ENCODE measurements at places on chromosomes 2 and 18.

DNA sequence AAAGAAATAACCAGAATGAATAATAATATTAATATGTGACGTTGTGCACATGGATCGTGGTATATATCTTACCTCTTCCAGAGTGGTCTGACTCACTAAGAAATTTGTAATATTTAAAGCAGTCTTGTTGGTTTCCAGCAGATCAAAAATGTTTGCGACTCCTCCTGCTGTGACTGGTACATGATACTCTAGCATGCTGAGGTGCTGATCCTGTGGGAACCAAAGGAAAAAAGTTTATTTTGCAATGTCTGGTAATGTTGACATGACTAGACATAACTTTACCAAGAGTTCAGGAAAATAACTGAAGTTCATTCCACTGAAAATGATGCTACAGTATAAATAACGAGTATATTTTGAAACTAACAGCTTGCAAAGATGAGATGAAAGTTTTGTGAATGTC lies 124.5 kb upstream of the BARD1 start:
- DNase-seq, result peak; percentile 48

DNA sequence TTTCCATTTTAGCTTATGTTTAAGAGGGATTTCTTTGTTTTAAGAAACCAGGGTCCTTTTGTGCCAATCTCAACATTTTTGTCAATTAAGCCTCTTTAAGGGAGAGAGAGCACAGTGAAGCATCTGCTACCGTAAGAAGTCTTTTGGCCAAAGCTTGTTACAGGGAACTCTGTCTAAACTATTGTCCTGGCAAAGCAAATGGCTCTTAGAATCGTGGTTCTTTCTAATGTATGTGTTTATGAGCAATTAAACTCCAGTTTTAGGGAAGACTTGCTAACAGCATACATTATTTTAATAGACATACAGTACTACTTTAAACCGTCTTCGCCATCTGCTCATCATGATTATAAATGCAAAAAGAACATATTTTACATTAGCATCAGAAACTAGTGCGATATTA lies 202.1 kb downstream of the CDCA7 start:
- DNase-seq, result no peak

DNA sequence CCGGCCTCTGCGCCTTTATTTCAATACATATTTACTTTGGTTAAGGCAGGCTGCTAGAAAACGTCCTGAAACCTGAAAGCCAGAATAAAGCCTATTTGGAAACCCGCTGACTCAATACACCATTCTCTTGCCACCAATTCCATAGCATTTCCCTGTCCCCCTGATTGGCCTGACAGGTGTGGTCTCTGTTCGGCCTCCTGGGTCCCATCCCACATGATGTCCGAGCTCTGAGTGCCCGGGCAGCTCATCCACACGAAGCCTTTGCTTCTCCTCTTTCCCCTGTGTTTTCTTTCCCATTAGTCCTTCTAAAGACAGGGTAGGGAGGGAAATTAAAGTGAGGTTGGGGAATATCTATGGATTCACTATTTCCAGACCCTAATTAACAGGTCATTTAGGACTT lies 42.6 kb upstream of the ZNF516 start:
- DNase-seq, result no peak

DNA sequence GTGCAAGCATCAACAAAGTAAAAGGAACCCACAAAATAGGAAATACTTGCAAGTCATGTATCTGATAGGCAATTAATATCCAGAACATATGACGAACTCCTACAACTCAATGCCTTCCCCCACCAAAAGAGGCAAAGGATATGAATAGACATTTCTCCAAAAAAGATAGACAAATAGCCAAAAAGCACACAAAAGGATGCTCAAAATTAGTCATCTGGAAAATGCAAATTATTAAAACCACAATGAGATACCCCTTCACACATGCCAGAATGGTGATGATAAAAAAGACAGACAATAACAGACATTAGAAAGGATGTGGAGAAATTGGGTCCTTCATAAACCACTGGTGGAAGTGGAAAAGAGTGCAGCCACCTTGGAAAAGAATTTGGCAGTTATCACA lies 76.4 kb downstream of the RIF1 start:
- DNase-seq, result no peak

DNA sequence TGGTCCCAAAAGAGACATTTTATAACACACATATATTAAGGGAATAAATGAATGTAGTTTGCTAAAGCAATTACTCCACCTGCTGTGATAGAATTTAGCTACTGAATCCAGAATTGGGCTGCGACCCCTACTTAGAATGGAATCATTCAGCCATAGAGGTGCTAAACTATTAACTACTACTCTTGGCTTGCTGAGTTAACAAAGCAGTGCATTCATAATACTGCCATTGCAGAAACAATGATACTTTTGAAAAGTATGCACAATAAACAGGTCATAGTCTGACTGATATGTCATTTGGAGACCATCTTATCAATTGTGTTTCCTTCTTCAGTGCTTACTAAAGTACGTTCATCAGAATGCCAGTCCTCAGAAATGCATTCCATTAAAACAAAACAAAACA lies 273.6 kb downstream of the PIEZO2 start:
- no peak for DNase-seq

GRCh38 chr2:5528706-5529105 lies 163.5 kb upstream of the SOX11 start:
- DNase-seq, result no peak

- no peak for DNase-seq
These were observed 13.1 kb downstream of the METAP1D start for GRCh38 chr2:172012677-172013391.

DNA sequence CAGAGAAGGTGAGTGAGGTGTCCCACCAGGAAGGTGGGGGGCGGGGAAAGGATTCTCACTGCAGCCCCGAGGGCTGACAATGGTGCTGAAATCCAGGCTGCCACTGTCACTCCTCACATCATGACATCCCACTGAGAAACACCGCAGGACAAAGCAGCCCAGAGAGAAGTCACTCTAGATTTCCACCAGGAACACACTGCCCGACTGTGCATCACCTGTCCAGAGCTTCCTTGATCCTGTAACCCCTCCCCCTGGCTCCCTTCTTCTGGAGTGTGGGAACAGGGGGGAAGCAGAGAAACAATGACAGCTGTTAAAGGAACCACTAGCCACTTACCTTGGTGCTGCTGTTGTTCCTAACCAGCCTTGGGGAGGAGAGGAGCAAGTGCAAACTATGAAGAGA lies 69.9 kb downstream of the MRO start:
- no peak for DNase-seq

- no peak for DNase-seq
These were observed 733.7 kb upstream of the FAM98A start for GRCh38 chr2:34332813-34333212.

GRCh38 chr2:145592361-145592760 lies 1072.4 kb upstream of the ZEB2 start:
- no peak for DNase-seq

DNA sequence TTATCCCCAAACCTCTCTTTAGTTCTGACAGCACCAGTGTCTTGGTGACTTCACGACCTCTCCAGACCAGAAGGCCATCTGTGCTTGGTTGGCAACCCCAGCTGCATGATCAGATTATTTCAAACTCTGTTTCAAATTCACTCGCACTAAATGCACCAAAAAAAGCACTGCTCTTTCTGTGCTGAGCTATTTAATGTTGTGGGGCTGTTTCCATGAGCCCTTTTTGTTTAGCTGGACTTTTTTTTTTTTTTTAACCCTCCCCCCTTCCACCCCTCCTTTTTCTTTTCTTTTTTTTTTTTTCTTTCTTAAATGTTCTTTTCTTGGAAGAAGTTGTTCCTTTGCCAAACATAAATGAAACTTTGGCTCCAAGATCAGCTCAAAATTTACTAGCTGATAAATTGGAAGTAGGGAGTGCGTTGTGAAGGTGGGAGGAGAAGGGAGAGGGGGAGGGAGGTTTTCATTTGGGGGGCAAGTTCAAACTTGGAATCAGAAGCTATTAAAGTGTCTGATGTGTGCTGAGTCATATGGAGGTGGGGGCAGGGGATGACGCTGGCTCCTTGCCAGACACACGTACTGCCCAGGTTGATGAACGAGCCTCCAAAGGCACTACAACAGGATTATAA lies 543.0 kb upstream of the TNP1 start:
- no peak for DNase-seq

DNA sequence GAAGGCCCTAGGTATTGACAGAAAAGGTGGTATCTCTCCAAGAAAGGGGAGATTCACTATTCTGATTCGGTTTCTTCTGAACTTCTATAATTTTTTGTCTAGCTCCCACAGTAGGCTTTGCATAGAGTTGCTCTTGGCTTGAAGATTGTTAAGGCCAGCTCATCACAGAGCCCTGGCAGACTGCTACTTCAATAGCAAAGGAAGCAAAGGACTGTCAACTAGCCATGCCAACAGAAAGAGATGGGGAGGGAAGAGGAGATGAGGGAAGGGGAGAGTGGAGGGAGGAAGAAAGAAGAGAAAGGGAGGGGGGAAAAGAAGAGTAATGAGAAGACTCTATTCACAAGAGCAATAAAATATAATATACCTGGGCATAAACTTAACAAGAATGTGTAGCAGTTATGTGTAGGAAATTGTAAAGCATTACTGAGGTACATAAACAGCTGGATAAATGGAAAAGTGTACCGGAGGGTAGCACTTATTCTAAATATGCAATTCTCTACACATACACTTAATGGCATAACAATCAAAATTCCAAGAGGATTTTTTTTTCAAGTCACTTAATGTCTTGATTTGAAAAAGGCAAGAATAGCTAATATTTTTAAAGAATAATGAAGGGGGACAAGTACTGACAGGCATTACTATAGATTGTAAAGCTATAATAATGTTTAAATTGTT lies 102.5 kb downstream of the LOXHD1 start:
- no peak for DNase-seq

- no peak for DNase-seq
These were observed 15.9 kb upstream of the WIPF1 start for GRCh38 chr2:174613531-174613930.

DNA sequence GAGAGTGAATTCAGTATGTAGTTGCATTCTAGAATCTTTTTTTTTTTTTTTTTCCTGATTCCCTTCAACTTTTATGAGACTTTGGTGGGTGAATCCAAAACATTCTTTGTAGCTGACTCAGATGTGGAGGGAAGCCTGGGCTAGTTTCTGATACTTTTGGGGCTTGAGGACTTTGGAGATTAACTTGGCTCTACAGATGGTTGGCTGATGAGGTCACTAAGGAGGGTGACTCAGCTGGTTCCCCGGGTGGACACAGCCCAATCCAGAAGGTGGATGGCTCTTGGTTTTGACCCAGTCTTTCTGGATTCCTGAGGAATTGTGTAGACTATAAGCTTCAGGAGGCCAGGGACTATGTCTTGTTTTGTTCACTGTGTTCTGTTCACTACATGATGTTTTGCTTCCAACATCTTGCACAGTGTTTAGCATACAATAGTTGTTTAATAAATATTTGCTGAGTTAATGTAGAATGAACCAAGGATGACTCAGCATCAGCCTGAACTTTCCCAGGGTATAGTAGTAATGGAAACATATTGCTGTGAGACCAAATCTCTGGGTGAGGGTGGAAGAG lies 30.5 kb downstream of the LAMA3 start:
- DNase-seq, result peak; percentile 96

- DNase-seq, result no peak
These were observed 155.4 kb upstream of the VRK2 start for GRCh38 chr2:57891086-57891712.

GRCh38 chr2:240391111-240392051 lies 44.1 kb upstream of the GPC1 start:
- no peak for DNase-seq

DNA sequence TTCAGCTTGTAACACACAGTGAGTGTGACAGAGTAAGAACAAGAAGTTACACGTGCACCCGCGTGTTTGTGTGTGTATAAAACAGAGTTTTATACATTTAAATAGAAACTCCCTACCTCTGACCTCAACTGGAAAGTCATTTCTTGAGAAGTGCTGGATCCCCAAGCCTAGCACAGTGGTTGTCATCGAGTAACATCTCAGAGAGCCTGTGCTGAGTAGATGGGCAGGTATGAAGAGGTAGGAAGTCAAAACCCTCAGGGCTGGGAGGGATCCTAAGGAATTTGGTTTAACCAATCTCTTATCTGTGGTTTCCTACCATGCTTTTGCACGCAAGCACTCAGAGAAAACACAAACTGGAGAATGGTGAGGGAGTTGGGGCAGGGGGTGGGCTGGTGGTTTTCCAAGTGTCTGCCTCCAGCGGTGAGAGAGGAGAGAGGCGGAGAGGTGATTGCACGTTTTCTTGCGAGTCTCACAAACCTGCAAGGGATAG lies 9.2 kb downstream of the ACOXL start:
- no peak for DNase-seq

GRCh38 chr2:84041506-84041905 lies 417.6 kb downstream of the SUCLG1 start:
- DNase-seq, result no peak

DNA sequence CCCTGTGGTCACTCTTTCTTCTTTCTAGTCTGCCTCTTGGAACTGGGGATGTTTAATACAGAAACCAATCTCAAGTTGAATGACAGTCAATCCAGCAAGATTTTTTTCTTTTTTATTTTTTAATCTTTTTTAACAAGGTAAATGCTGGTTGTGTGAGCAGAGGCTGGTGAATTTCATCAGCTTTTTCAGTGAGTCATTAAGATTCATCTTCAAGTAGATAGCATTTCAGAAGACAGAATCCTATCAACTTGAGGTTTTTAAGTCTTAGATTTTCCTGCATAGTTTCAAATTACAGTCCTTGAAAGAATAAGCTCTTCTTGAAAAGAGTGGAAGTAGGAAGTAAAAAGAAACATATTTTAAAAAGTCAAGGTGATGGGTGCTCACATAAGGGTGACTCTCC lies 12.4 kb downstream of the SLC8A1 start:
- DNase-seq, result no peak

GRCh38 chr18:8045884-8046281 lies 478.8 kb downstream of the PTPRM start:
- no peak for DNase-seq
